ENCODE measurements at places on chromosomes 6 and 20.

DNA sequence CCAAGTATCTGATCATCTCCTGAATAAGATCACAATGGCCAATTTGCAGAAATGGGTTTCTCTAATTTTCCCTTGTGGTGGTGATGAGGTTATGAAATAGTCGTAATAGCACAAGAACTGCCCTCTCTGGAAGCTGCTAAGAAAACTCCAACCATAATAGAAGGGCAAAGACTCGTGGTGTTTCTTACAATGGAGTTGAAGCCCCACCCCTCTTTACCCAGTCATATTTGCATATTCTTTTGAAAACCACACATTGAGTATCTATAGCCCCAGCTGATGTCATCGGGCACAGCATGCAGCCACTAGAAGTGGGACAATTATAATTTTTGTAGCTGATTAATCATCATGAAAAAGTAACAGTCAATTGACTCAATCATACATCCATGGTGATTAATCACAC lies 452.1 kb upstream of the POU3F2 start:
- no peak overlapping the region for H3K27ac ChIP-seq
- DNase-seq: no peak
- no peak overlapping the region for H3K4me3 ChIP-seq

DNA sequence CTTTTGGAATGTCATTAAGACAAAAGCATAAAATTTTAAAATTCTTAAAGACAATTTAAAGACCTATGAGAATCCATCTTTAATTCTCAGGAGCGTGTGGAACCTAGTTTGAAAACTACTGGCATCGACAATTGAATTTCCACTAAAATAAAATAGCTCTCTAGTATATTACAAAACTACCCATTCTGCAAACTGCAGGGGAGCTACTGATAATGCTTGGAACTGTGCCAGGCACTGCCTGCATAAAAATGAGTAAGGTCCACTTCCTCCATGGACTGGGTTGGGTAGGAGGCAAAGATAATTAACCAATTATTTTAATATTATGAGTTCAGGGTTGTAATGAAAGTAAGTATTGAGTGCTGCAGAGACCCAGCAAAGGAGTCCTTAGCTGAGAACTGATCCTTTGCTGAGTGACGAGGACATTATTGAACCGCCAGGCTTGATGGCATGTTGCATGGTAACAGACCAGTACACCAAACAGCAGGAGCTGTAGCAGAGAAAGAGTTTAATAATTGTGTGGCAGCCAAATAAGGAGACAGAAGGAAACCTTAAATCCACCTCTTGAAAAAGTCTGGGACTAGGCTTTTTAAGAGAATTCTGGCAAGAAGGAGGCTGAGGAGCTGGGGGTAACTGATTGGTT lies 261.3 kb downstream of the ESR1 start:
- H3K4me3 ChIP-seq: no peak overlapping the region
- no peaks in the 10 kb centered on the region for H3K27me3 ChIP-seq
- no peaks in the 10 kb centered on the region for H3K36me3 ChIP-seq
- no peak for DNase-seq
- H3K27ac ChIP-seq: no peak overlapping the region

GRCh38 chr6:106281088-106281487 lies 44.5 kb downstream of the ATG5 start:
- H3K36me3 ChIP-seq: peaks cover 2% of the 10 kb centered on the region
- DNase-seq: no peak
- H3K4me3 ChIP-seq: no peak overlapping the region
- no peak overlapping the region for H3K27ac ChIP-seq

- no peaks in the 10 kb centered on the region for H3K36me3 ChIP-seq
- H3K4me1 ChIP-seq: no peaks in the 10 kb centered on the region
- H3K27ac ChIP-seq: no peak overlapping the region
- H3K27me3 ChIP-seq: no peaks in the 10 kb centered on the region
- DNase-seq: no peak
Observed at GRCh38 chr20:23920408-23921325, 41.1 kb upstream of the CST5 start.

- peak overlapping the region; percentile 50 for H3K27ac ChIP-seq
- DNase-seq: no peak
- H3K27me3 ChIP-seq: no peaks in the 10 kb centered on the region
- no peak overlapping the region for H3K4me3 ChIP-seq
- no peaks in the 10 kb centered on the region for H3K36me3 ChIP-seq
Observed at GRCh38 chr6:3669916-3670315, 81.6 kb downstream of the PXDC1 start.

Measured in trophoblast cell (in vitro differentiated cells and primary cell).